Stimulated activated CD4-positive, alpha-beta T cell treated with anti-CD3 and anti-CD28 coated beads, Interleukin-4, amount 100 ng/mL, for 4 hours (primary cell): ENCODE measurements at places on chromosomes 12 and 14.

DNA sequence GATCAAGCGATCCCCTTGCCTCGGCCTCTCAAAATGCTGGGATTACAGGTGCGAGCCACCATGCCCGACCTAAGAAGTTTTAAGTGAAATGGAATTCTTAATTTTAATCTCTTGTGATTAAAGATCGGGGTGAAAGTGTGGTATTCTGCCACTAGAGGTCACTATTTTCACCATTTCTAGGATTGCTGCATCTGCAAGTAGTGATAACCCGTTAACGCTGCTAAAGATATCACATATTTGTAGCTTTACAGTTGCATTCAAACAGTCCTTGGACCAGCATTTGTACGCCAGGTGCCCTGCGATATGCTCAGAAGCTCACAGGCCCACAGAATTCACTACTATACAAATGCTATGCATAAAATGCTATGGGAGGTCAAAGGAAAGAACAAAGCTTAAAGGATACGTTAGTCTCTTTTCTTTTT, 19.3 kb downstream of the CCDC62 start:
- no peak for DNase-seq

DNA sequence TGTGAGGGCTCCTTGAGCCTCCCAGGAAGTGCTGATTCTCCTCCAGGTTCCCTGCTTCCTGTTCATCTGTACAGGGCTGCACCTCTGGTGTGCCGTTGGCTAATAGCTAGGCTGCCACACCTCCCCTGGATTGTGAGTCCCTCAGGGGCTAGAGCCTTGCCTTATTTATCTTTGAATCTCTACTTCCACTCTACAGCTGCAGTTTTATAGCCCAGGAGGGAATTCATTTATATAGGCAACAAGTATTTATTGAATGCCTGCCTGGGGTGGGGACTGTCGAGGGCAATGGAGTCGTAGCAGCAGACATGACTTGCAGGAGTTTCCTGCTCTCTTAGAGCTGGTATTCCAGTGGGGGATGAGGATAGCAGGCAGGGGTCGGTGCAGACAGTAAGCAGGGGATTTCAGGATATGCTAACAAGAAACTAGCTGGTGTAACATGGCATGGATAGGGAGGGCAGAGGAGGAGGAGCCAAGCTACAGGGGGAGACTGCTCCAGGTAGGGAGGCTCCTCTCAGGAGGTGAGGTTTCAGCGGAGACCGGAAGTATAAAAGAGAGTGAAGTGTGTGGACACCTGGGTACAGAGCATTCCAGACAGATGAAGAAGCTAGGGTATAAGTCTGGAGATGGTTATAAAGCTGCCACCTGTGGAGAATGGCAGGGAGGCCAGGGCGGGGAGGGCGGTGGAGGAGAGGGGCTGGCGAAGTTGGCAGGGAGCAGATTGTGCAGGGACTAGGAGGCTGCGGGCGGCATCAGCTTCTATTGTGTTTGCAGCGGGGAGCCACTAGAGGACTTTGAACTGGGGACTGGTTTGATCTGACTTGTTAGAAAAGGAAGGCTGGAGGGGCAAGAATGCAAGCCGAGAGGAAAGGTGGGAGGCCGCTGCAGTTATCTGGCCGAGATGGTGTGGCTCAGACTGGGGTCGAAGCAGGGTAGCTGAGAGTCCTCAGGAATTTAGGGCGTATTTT, 17.2 kb downstream of the USP30 start:
- DNase-seq = no peak

DNA sequence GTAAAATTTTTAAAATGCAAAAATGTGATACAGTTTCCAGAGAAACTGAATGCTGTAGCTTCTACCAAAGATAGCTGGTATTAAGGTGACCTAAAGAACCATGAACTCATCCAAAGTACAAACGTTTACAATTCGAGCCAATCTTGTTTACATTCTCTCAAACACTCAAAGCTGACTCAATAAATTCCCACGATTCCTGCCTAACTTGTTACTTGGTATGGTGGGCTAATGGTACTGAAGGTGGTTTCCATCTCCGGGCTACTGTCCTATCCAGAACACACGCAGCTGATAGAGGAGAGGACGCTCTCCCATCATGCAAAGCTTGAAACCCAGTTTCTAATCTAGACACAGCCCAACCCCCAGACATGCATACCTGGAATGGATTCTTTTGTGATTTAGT, 31.5 kb downstream of the RAD9B start:
- DNase-seq = no peak

- DNase-seq = no peak
These were observed 111.1 kb downstream of the SPTSSA start for GRCh38 chr14:34350903-34351302.

DNA sequence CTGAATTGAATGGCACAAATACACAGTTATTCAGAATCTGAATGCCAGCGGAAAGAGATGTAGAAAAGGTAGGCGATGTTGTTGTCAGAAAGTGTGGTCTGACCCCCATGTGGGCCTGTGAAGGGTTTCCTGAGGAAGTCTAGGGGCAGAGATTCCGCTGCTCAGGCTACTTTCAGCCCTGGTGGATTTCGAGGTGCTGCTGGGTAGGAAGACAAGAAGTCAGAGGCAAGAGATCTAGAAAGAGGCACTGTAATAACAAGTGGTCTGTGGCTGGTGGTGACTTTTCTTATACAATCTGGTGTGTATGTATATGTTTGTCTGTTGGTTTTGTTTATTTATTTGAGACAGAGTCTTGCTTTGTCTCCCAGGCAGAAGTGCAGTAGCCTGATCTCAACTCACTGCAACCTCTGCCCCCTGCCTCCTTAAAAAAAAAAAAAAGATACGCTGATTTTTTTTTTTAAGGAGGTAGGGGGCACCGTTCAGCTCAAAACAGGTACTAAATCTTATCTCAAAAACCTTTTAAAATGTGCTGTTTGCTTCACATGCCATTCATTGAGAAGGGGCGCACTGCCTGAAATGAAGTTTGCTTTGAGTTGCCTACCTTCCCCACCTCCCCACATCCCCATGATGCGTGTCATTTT, 27.1 kb upstream of the MANSC4 start:
- no peak for DNase-seq

- no peak for DNase-seq
These were observed 789.6 kb upstream of the NOVA1 start for GRCh38 chr14:27387463-27387862.

DNA sequence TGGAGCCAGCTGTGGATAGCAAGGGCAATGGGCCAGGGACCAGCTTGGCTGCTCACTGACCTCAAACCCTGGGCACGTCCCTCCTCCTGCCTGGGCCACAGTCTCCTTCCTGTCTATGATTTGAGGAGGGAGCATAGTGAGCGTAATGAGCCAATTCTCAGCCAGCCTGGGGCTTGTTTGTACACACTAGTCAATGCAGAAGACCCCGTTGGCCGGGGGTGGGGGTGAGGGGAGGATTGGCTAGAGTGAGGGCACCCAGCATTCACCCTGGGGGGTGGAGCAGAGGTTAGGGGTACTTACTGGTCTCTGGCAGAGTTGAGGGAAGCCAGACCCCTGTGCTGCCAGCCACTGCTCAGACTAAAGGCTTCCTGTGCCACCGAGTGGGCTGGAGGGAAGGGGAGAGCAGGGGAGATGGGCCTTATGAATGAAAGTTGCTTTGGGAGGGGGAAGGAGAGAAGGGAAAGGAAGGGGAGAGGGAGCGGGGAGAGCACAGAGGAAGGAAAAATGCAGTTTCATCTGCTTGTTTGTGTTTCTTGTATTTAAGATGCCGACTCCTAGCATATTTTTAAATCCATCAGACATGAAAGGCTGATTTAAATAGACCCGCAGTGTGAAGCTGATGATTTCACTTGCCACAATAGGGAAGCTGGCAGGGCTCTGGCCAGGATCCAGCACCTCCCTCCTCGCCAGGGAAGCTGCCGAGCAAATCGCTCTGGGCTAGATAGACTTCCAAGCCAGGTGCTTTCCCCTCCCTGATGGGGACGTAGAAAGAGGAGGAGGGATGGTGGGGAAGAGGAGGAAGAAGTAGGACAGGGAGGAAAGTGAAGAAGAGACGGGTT, 114.0 kb downstream of the PRMT8 start:
- no peak for DNase-seq

GRCh38 chr12:75657831-75658230, 146.4 kb upstream of the KRR1 start:
- no peak for DNase-seq

DNA sequence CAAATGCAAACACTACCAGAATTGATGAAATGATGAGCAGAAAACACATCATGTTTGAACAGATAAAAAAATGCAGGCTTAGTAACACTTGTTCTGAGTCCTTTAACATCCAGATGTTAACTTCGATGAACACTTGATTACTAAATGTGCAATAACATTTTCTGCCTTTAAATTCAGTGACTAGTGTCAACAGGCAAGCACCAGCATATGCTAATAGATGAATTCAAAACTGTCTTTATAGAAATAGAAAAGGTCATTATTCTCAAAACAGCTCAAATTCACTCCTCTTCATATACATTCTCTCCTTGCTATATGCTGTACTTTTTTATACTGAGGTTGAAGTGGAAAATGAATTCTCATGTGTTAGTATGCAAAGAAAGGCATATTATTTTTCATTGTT, at the start of gene TAS2R19:
Gene TAS2R19 (minus strand): TSS at position 101 of the 400 bp plus-strand sequence. CDS start 49 bp downstream, at position 52.
- DNase-seq = no peak

GRCh38 chr12:92486443-92487137, 216.2 kb upstream of the PLEKHG7 start:
- no peak for DNase-seq

DNA sequence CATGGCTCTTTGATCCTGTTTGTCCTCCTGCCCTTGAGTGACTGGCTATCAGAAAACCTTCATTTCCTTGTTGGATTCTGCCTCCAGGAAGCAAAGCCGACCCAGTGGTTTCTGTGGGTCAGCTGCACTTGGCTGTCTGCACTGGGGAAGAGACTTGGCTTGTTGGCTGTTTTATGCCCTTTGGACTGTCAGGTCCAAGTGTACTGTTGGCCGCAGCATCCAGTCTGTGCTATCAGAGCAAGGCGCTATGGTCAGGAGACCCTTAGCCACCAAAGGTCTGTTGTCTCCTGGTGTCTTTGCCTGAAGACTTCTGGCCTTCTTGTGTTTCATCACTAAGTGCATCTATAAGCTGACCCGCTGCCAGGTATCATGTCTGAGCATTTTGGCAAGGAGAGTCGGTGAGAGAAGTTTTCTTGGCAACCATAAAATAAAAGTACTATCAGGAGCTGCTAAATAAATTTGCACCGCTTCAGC, 177.4 kb upstream of the HIF1A start:
- no peak for DNase-seq

DNA sequence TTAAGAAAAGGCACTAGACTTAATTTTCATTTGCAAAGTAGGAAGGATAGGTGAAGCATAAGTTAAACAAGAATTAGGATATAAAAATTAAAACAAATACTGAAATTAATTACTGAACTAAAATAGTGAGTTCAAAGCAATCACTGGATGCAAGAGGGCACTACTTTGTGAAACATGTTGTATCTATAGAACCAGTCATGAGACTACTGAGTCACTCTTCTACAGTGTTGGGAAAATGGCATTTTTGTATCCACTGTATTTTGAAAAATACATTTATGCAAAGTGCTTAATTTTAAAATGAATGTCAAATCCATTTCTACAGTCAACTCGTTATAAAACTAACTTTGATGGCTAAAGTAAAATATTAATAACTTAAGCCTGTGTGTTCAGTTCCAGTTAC, 47.9 kb downstream of the SEL1L start:
- DNase-seq = no peak

DNA sequence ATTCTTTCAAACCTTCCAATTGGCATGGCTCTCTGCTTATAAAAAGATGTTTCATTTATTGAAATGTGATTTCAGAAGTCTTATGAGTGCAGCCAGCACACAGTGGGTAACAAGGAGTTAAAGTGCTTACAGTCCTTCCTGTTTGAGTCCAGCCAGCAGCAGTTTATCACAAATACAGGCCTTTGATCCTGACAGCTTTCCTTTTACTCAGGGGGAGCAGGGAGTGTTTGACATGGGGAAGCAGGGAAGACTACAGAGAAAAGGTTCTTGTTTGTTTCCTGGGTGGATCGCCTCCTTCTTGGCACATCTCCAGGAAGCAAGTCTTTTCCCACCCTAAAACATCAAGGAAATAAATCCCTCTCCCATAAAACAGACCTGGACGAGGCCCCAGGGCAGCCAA, 216.1 kb downstream of the MSRB3 start:
- no peak for DNase-seq

GRCh38 chr14:53037016-53037415, 86.2 kb upstream of the FERMT2 start:
- no peak for DNase-seq

GRCh38 chr14:20331053-20331613, 1.9 kb downstream of the CCNB1IP1 start:
- no peak for DNase-seq

DNA sequence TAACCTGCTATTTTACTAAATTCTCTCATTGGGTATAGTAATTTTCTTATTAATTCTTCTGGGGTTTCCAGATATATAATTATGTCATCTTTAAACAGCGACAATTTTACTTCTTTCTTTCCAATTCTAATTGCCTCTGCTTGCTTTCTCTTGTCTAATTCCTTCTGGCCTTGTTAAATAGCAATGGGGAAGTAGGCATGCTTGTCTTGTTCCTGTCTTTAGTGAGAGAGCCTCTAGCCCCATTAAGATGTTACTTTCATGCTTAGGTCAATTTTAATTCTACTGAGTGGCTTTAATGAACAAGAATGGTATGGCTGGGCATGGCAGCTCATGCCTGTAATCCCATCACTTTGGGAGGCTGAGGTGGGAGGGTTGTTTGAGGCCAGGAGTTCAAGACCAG, 31.7 kb downstream of the LRTM2 start:
- no peak for DNase-seq

GRCh38 chr14:54317391-54317790, 79.4 kb upstream of the CDKN3 start:
- no peak for DNase-seq

- DNase-seq = no peak
These were observed 15.6 kb downstream of the DTX1 start for GRCh38 chr12:113072136-113072535.

DNA sequence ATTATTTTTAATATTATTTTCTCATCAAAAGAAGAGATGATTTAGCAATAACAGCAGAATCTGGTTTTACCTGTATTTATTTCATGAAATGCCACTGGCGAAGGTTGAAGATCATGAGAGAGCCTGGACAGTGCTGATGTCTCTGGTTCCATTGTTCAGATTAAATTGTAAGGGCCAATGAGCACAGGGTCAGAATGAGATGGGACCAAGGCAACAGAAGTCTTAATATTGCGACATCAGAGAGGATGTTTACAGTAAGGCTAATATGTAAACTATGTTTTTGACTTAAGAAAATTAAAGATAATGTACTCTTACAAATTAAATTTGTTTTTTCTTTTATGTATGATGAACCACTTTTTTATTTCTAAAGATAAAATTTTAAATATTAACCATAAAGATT, 35.2 kb upstream of the KLRD1 start:
- no peak for DNase-seq
